ENCODE measurements at places on chromosomes 2 and 18.

GRCh38 chr2:240503848-240504247 lies 53.9 kb downstream of the ANKMY1 start:
- no peak for DNase-seq

- peak; percentile 1 for DNase-seq
Measured at GRCh38 chr18:51342815-51343214, 145.3 kb upstream of the MEX3C start.

- DNase-seq = peak; percentile 66
Measured at GRCh38 chr18:48940854-48941611, 9.7 kb downstream of the SMAD7 start.

DNA sequence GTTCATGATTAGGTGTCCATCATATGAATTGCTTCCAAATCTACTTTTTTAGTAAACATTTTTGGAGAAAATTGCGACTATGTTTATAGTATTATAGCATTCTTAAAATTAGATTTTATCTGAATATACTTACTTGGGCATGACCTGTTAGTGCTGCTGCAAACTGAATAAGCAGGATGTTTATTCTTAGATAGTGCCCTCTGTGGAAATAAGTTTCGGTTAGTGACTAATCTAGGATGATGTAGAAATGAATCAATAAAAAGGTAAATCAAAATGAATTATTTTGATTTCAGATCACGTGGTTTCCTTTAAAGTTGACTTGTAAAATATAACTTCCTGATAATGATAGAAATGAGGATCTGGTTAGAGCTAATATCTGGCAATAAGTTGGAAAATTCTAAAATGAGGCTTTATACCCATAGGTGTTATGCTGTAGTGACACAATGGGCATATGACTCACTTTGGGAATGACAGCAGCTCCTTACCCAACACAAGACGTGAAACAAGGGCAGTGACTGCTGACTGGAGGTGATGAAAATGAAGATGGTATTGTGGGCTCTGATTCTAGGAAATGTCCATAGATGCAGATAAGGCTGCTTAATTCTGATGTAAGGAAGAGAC lies 165.8 kb upstream of the TCF4 start:
- no peak for DNase-seq

- no peak for DNase-seq
Measured at GRCh38 chr18:12005538-12006487, 24.5 kb downstream of the IMPA2 start.

DNA sequence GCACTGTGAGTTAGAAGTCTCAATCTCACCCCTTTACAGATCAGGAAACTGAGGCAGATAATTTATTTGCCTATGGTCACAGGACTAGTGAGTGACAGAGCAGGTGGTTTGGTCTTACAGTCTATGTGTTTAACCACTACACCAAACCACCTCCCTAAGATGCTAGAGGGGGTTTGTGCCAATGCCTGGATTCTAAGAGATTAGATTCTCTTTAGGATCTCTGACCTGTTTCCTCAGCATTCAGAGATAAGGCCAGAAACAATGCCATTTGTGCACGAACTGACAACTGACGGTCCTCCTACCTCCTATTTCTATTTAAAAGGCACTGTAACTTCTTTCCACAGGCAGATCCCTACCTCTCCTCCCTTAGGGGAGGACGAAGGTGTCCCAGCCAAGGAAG lies 2.3 kb upstream of the SLC20A1 start:
- no peak for DNase-seq

DNA sequence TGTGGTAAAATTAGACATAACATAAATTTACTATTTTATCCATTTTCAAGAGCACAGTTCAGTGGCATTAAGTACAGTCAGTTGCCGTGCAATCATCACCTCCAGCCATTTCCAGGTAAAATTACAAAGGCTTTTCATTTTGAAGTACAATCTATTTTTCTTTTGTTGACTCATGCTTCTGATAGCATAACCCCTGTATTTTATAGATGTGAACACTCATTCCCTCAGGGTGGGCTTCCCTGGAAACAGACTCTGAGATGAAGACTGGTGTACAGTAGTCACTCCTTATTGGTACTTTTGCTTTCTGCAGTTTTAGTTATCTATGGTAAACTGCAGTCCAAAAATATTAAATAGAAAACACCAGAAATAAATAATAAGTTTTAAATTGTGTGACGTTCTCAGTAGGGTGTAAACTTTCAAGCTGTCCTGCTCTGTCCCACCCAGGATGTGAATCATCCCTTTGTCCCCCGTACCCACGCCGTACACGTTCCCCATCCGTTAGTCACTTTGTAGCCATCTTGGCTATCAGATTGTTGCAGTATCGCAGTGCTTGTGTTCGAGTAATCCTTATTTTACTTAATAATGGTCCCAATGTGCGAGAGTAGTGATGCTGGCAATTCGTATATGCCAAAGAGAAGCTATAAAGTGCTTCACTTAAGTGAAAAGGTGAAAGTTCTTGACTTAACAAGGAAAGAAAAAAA lies 41.1 kb upstream of the NAB1 start:
- no peak for DNase-seq

GRCh38 chr18:3794537-3795348 lies 344.8 kb downstream of the TGIF1 start:
- DNase-seq = no peak

DNA sequence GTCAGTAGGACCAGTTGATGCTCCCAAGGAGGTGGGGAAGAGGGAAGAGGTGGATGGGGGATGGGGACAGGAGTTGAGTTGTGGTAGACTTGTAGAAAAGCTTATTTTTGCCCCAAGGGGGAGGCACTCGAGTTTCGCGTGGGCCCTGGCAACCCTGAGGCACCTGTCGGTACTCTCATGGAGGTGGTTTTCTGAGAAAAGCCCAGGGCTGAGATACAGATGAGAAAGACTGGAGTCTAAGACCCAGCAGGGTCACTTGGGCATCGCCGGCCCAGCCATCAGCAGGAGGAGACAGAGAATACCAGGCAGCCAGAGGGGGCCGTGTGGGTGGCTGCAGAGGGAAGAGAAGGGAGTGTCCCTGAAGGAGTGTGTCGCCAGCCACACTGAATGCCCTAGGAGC lies 57.7 kb upstream of the HPCAL1 start:
- DNase-seq = no peak

GRCh38 chr2:119808516-119809147 lies 48.9 kb downstream of the PTPN4 start:
- no peak for DNase-seq

GRCh38 chr2:176826984-176827668 lies 385.5 kb upstream of the HNRNPA3 start:
- peak; percentile 21 for DNase-seq

DNA sequence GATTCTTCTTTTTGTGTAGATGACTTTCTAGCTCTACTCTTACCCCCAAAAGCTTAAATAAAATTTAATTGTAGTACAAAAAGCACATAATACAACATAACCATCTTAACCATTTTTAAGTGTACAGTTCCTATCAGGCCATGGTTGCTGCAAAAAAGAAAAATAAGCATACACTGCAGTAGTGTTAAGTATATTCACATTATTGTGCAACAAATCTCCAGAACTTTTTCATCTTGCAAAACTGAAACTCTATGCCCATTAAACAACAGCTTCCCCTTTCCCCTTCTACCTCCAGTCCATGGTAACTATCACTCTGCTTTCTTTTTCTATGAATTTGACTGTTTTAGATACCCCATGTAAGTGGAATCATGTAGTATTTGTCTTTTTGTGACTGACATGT lies 18.1 kb downstream of the PPM1B start:
- DNase-seq = no peak
